ENCODE measurements at places on chromosomes 4 and X.
A peak's percentile ranks its signal among the peaks of the same experiment; 100 is the strongest.

- DNase-seq, result peak; percentile 25
Measured at GRCh38 chrX:49129427-49129826, 5.9 kb upstream of the GPKOW start.

DNA sequence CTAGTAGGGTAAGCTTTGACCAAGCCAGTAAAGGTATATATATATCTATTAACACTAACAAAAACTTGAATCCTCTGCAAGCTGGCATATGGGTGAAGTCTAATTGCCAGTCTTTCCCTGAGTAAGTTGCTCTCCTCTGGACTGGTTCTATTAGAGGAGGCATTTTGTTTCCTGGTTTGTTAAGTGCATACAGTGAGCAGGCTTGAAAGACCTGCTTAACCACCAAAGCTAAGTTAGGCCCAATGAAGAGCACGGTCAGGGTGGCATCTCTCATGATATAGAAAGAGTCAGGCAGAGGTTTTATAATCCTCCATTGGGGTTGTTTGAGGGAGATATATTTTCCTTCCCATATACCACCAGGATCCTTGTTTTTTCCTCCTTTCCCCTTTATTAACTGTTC lies 9.6 kb upstream of the AREG start:
- DNase-seq, result no peak

GRCh38 chrX:77087529-77088169 lies 359.5 kb upstream of the FGF16 start:
- no peak for DNase-seq

GRCh38 chrX:120672841-120673530 lies 43.1 kb upstream of the C1GALT1C1 start:
- DNase-seq, result no peak

GRCh38 chrX:100477467-100477866 lies 67.4 kb upstream of the PCDH19 start:
- DNase-seq, result no peak

GRCh38 chrX:47216393-47216925 lies 2.0 kb upstream of the CDK16 start:
- DNase-seq, result no peak

- DNase-seq, result no peak
Measured at GRCh38 chr4:85569730-85570299, 94.9 kb downstream of the ARHGAP24 start.

DNA sequence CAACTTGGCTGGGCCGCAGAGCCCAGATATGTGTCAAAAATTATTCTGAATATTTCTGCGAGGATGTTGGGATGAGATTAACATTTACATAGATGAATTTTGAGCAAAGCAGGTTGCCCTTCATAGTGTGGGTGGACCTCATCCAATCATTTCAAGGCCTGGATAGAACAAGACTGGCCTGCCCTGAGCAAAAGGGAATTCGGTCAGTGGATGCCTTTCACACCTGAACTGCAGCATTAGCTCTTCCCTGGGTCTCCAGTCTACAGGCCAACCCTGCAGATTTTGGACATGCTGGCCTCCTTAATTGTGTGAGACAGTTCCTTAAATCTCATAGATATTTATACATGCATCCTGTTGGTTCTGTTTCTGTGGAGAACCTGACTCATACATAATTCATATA lies 32.4 kb upstream of the SLC10A4 start:
- no peak for DNase-seq

DNA sequence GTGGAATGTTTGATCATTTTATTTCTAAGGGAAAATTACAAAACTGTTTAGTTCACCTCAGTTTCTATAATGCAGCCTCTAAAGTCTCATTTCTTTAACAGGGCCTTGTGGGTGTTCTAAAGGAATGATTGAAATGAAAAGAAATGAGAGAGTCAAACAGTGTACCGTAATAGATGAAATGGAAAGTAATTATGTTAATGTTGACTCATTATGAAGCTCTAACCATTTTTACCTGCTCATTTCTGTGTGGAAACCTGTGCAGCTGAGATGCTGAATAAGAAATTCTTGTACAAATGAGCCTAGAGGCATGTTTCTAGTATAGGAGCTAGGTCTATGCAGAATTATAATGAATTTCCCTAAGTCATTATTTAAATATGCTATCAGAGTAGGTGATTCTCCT lies 45.2 kb upstream of the RPA4 start:
- no peak for DNase-seq

DNA sequence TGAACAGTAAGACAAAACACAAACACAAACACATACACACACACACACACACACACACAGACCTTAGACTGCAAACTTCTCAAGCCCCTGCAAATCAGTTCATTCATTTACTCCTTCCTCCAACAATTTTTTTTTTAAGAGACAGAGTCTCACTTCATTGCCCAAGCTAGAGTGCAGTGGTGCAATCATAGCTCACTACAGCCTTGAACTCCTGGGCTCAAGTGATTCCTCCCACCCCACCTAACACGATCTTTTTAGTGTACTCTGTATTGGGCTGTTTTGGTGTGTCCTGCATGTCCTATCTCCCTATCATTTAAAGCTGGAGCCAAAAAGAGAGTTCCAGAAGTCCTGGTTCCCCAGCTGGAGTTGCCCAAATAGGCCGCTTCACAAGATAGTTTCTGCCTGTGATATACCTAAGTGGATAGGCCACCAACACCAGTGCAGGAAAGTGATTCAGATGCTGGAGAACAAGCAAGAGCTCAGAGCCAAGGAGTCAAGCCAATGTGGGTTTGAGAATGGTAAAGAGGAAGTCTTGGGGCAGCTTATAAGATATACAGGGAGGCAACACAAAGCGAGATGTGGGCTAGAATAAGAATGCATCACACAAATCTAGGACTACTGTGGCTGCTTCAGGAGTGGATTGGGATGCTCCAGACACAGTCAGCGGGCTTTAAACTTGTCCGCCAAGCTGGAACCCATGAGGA lies 85.4 kb upstream of the RAPGEF2 start:
- no peak for DNase-seq

- DNase-seq, result no peak
Measured at GRCh38 chrX:119757979-119758730, at the start of gene SOWAHD. SOWAHD (plus strand) TSS chrX:119758588; CDS start chrX:119758668, 80 bp downstream.
